H7 (cell line): ENCODE measurements at places on chromosomes 4 and X. TPM values are rescaled to one million over a fixed set of nuclear protein-coding genes. Genes with fewer than 3 reads are reported as not detected.

GRCh38 chrX:39304746-39305145, 503.5 kb downstream of the MID1IP1 start:
- DNase-seq = no peak

GRCh38 chrX:138748480-138748879, 37.0 kb upstream of the FGF13 start:
- no peak for DNase-seq

Gene PUDP
- 30.5 and 32.4 TPM in 2 replicates for total RNA-seq

DNA sequence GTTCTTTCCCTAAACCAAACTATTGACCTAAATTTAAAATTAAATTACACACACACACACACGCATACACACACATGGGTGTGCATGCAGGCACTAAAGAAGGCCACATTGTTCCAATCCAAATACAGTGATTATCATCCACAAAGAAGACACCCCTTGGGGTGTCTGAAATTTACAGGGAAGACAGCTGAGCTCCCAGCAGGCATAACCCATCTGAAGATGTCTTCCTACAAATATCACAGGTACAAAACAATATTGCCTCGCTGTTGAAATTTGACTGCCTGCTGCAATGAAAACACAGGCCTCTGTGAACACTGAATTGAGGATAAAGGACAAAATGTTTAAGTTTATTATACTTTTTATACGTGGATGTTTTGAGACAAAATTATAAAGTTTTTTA, 50.2 kb upstream of the SLC7A11 start:
- no peak for DNase-seq

Gene ADGRL3
- 6.8 and 15.7 TPM in 2 replicates for total RNA-seq

Gene SUPT20HL1
- total RNA-seq = not detected in 2 replicates
